Cortex of kidney (tissue), 1 donor: ENCODE measurements at places on chromosomes 3 and 15.

GRCh38 chr3:70138606-70139005 lies 139.1 kb downstream of the SAMMSON start:
- no peak for DNase-seq

- DNase-seq: no peak
Measured at GRCh38 chr3:54659347-54659746, 268.5 kb downstream of the LRTM1 start.

- DNase-seq: no peak
Measured at GRCh38 chr3:183185696-183186095, 23.2 kb upstream of the LAMP3 start.

GRCh38 chr3:55826731-55827496 lies 339.8 kb upstream of the WNT5A start:
- DNase-seq: no peak

DNA sequence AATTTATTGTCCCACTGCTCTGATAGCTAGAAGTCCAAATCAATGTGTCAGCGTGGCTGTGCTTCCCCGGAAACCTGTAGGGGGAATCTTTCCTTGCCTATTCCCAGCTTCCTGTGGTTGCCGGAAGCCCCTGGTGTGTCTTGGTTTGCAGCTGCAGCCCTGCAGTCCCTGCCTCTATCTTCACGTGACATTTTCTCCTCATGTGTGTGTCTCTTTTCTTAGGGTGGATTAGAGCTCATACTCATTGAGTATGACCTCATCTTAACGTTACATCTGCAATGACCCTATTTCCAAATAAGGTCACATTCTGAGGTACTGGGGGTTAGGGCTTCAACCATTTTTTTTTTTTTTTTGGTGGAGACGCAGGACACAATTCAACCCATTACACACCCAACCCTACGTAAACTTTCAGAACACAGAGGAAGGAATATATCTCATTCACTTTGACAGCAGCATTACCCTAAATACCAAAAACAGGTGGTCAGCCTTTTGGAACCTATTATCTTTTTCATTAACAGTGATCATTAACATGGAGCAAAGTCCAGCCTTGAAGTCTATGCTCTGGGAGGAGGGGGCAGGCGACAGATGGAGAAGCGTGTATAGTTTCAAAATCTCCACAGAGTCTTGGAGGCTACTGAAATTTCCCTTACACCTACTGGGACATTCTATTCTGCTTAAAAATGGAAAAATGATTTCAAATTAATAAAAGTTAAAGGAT lies 88.6 kb downstream of the RYK start:
- DNase-seq: no peak

DNA sequence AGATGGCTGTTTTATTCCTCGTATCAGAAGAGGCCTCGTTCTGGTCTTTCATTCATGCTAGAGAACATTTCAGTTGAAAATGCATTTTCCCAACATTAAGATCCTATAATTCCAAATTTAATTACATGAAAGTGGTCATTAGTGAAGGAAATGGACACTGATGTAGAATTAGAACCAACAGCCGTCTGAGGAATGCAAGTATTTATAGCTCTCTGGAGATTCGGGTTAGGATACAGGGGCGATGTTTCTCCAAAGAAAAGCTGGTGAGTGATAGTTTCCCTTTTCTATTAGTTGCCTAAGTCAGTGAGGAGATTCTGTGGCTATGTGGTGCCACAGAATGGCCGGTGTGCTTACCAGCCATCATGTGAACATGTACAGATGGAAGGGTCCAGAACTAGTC lies 109.0 kb upstream of the IL12A start:
- DNase-seq: no peak

DNA sequence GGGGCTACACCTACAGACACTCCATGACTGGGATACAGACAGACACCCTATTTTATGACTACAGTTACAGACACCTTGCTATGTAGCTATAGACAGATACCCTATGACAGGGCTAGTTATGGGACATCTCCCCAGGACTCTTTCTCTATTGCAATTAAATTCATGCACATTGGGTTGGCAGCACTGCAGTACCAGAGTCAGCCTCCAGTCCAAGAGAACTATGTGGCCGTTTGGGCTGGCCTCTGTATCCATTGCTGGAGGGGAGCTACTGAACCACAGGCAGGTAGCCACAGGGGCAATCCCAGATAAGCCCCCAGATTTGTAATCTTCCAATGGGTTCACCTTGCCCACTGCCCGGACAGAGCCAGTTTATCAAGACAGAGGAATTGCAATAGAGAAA lies 108.4 kb upstream of the SPATA16 start:
- no peak for DNase-seq

- no peak for DNase-seq
Measured at GRCh38 chr3:109072194-109072593, 45.7 kb downstream of the MORC1 start.
